Stimulated activated CD8-positive, alpha-beta memory T cell treated with anti-CD3 and anti-CD28 coated beads, Interleukin-4, amount 100 ng/mL, for 4 hours (primary cell): ENCODE measurements at places on chromosomes 3 and 15.

GRCh38 chr15:92527197-92527596 lies 128.4 kb downstream of the FAM174B start:
- DNase-seq, result no peak

GRCh38 chr15:98700519-98700918 lies 52.2 kb downstream of the IGF1R start:
- no peak for DNase-seq

DNA sequence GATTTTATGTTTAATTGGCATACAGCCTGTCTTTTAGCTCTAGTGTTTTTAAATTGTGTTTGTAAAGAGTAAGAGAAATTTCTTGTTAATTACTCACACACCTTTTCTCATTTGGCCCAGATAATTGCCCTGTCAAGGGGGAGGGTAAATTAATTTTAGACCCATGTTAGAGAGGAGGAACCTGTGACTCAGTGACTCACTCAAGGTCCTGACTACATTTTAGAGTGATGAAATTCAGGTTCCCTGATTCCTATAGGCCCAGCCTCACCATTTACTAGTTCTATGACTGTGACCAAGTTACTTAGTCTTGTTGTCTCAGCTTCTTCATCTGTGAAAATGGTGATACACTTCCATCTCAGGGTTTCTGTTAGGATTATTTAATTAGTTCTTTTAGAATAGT lies 125.2 kb upstream of the DPH6 start:
- DNase-seq, result no peak

DNA sequence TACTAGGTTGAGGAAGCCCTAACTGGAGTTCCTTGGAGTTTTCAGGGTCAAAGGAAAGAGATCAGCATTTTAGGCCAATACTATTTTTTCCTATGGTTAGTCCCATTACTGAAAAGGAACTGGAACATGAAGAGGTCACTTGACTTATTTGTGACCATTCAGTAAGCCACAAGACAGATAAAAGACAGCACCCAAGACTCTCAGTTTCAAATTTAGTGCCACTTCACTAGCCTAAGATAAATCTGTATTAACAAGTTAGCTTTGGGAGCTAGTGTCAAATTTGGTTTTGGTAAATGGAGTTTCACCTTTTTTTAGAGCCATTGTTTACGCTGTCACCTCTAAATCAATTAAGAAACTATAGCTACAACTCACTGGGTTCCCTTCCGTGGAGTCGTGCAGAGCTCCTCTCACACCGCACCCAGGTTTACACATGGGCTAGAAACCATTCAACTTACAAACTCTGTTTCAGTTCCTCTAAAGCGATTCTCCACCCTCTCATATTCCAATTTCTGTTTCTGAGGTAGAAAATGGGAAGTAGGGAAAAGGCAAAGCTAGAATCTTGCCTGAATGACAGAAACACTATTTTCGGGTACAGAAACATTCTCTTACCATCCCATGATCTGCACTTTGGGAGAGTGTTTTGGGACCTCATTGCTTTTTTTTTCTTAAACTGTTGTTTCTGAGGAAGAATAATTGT lies 14.4 kb downstream of the CCDC32 start:
- no peak for DNase-seq

- no peak for DNase-seq
Observed at GRCh38 chr3:101861212-101861788, 12.0 kb downstream of the NFKBIZ start.

- no peak for DNase-seq
Observed at GRCh38 chr15:66882251-66883020, 180.4 kb downstream of the SMAD6 start.

- no peak for DNase-seq
Observed at GRCh38 chr3:45442679-45443253, 54.4 kb downstream of the LARS2 start.
